Left colon (tissue), 2 donors: ENCODE measurements at places on chromosomes 6 and 20. TPM values are rescaled to one million over a fixed set of nuclear protein-coding genes. Genes with fewer than 3 reads are reported as not detected.

Gene TRAPPC3L
- total RNA-seq: not detected

Gene ADGRF5
- 3.2 TPM for total RNA-seq

Gene EYS
- 0.59 TPM for total RNA-seq

- no peak for DNase-seq
Measured at GRCh38 chr6:43124481-43124880, 46.6 kb upstream of the SRF start.

GRCh38 chr6:27332692-27333641 lies 20.9 kb upstream of the POM121L2 start:
- no peak for DNase-seq

DNA sequence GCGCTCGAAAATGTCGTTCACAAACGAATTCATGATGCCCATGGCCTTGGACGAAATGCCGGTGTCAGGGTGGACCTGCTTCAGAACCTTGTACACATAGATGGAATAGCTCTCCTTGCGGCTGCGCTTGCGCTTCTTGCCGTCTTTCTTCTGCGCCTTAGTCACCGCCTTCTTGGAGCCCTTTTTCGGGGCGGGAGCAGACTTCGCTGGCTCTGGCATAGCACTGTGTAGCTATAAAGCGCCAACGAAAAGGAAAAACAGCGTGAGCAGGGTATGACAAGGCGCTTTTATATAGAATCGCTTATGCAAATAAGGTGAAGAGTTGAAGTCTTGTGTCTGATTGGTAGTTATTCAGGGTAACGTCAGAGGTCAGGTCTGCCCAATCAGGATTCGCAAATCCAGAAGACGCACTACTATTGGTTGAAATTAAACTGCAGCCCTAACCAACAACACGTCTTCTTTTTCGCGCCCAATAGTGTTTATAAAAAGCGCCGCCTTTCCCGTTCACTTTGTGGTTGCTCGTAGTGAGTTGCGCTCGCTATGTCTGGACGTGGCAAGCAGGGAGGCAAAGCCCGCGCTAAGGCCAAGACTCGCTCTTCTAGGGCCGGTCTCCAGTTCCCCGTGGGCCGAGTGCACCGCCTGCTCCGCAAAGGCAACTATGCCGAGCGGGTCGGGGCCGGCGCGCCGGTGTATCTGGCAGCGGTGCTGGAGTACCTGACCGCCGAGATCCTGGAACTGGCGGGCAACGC lies 114.8 kb upstream of the PRSS16 start:
- DNase-seq: peak; percentile 91
